ENCODE measurements at places on chromosomes 6 and 20.

DNA sequence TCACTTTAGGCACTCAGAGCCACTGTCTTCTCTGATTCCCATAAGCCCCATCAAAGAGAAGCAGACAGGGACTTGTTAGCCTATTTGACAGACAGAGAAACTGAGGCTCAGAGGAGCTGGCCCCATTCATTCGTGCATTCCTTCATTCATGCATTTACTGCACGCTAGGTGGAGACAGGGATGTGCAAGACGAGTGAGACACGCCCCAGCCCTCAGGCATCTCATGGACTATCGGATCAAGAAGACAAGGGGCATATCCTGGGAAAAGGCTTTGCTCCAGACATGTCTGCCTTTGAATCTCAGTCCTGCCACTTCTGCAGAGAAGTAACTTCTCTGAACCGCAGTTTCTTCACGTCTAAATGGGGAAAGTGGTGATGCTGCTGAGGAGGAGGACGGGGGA, 54.1 kb downstream of the BPIFB1 start:
- no peak for DNase-seq

DNA sequence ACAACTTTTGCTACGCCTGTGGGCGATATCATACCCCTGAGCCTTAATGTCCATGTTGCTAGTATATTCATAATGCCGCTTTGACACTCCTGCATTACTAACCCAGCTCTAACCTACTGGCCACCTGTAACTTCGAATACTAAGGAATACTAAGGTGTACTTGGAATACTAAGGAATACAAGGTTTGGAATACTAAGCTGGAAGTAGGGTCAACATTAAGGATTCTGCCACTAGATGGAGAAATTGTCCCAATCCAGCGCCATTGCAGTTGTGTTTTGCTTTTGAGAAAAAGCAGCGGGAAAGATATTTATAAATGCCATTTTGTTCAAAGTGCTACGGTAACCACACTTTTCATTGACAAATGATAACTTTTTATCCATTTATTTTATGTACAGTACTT, 10.7 kb downstream of the TBXT start:
- no peak for DNase-seq

- no peak for DNase-seq
These were observed 125.7 kb upstream of the MTHFD1L start for GRCh38 chr6:150739711-150740349.

GRCh38 chr6:125114248-125114858, 39.2 kb upstream of the TPD52L1 start:
- no peak for DNase-seq

DNA sequence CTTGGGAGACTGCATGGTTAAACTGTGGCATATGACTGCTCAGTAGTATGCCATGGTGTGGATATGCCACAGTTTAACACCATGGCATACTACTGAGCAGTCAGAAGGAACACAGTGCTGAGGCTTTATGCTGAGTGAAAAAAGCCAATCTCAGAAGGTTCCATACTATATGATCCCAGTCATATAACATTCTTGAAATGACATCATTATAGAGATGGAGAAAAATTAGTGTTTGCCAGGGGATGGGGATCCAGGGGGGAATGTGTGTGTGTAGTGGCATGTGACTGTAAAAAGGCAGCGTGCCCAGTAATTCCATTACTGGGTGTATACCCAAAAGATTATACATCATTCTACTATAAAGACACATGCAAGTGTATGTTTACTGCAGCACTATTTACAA, 85.8 kb downstream of the FOXF2 start:
- no peak for DNase-seq

- no peak for DNase-seq
These were observed 60.5 kb downstream of the PREX1 start for GRCh38 chr20:48766961-48767960.

- no peak for DNase-seq
These were observed 15.2 kb downstream of the TAF4 start for GRCh38 chr20:62050166-62051120.

DNA sequence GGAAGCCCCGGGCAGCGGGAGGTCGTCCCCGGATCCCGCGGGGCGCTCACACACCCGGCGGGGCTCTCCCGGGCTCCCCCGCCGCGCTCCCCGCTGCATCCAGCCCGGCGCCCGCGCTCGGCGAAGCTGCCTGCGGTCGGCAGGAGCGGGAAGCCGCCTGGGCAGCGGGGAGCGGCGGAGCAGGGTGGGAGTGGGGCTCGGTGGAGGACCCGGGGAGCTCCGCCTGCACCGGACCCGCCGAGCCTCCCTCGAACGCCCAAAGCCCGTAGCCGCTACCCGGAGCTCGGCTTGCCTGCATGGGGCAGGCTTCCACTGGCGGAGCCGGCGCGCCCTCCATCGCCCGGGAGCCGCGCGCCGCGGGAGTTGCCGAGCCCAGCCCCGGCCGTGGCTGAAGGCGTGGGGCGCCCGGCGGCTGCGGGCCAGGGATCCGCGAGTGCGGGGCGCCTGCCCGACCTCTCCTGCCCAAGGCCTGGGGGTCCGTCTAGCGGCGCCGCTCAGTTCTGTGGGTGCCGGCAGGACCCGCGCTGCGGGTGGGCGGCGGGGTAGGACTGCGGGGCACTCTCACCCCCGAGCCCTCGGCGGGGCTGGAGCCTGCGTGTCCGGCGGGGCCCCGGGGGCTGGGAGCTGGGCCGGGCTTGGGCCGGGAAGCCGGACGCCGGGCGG, 671 bp downstream of the CDH4 start:
- no peak for DNase-seq

- DNase-seq, result no peak
These were observed 33.4 kb downstream of the TNXB start for GRCh38 chr6:32075781-32076180.

Data from SIG-M5 (cell line).